ENCODE measurements at places on chromosomes 11 and 22. TPM values are rescaled to one million over a fixed set of nuclear protein-coding genes. Genes with fewer than 3 reads are reported as not detected.
A peak's percentile ranks its signal among the peaks of the same experiment; 100 is the strongest.

DNA sequence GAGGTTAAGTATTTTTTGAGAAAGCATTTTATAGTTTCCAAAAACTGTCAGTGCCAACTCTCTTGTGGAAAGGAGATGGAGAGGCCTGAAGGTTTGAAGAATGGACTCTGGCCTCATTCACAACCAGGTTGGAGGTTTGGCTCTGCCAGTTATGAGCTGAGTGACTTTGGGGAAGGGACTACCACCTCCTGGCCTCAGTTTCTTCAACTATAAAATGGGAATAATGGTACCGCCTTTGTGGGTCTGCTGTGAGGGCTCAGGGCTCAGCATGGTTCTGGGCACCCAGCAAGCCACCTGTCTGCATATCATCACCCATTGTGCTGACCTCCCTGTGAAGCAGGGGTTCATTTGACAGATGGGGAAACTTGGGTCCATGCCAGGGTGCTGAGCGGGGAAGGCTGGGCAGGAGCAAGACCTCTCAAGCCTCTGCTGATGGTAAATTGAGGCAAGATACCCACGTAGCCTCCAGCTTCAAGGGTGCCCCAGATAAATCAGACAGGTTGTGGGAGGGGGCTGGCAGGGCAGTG, 3.5 kb upstream of the LIF start:
- no peak for DNase-seq
- no peak overlapping the region for H3K27ac ChIP-seq
- H3K27me3 ChIP-seq, result peaks cover 41% of the 10 kb centered on the region
- H3K4me3 ChIP-seq, result no peak overlapping the region

Gene FAM180B
- total RNA-seq, result not detected

DNA sequence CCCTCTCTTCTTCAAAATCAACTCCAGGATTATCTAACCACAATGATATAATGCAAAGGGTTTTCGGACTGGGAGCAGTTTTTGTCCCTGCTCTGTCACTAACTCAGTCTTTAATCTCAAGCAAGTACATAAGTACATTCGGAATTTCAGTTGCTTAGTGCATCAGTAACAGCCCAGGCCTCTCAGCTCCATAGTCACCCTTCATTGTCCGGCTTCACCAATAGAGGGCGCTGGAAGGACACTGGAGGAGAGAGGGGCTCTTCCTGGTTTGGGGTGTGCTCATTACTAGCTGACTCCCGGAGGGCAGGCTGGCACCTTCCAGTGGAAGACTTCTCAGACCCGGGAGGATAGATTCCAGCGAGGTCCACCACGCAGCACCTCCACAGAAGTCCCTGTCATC, 90.4 kb upstream of the PDGFD start:
- H3K27me3 ChIP-seq, result no peaks in the 10 kb centered on the region
- no peak overlapping the region for H3K27ac ChIP-seq
- no peak overlapping the region for H3K4me3 ChIP-seq
- DNase-seq, result no peak
- H3K36me3 ChIP-seq, result no peaks in the 10 kb centered on the region

DNA sequence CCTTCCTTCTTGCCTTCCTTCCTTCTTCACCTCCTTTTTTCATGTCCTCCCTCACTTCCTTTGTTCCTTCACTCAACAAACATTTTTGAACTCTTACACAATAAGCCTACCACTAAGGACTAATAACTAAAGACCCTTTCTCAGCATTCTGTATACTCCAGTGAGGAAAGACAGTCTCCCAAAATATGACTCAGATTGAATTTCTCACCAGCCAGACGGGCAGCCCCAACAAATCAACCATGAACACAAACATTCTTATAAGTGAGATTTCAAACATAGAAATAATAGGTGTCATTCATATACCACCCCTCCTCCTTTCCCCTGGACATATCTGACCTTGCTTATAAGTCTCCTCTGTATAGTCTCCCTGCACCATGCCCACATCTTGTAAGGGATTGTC, 1079.7 kb downstream of the OPCML start:
- H3K27ac ChIP-seq, result no peak overlapping the region
- no peaks in the 10 kb centered on the region for H3K4me1 ChIP-seq
- H3K36me3 ChIP-seq, result no peaks in the 10 kb centered on the region
- H3K27me3 ChIP-seq, result no peaks in the 10 kb centered on the region

Gene MIAT
- 1.7 TPM for total RNA-seq

GRCh38 chr22:39292031-39292462, 27.4 kb downstream of the RPL3 start:
- peak overlapping the region; percentile 61 for H3K27ac ChIP-seq
- peaks cover 14% of the 10 kb centered on the region for H3K4me1 ChIP-seq
- H3K27me3 ChIP-seq, result peaks cover 5% of the 10 kb centered on the region
- DNase-seq, result no peak

DNA sequence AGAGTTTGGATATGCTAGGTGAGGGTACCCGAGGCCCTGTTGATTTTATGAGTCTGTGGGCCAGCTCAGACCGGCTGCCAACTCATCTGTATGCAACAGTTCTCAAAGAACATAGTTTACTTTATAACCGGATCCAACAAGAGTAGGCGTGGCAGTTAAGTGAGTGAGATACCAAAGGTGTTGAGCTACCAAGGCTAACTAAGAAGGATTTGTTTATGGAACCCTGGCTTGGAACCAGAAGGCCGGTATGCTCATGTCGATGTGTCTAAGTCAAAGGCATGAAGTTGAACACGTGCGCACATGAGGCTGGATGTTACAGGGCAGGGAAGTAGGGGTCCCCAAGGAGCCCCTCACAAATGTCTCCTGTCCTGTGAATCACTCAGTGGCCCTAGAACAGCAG, at the start of gene KCNJ1:
KCNJ1 (minus strand) TSS at position 20 of the 400 bp plus-strand sequence. CDS start 27,053 bp downstream, outside the sequence.
- DNase-seq, result no peak
- no peaks in the 10 kb centered on the region for H3K4me1 ChIP-seq
- H3K27me3 ChIP-seq, result no peaks in the 10 kb centered on the region

Gene LRRC75B
- 6.8 TPM for total RNA-seq

DNA sequence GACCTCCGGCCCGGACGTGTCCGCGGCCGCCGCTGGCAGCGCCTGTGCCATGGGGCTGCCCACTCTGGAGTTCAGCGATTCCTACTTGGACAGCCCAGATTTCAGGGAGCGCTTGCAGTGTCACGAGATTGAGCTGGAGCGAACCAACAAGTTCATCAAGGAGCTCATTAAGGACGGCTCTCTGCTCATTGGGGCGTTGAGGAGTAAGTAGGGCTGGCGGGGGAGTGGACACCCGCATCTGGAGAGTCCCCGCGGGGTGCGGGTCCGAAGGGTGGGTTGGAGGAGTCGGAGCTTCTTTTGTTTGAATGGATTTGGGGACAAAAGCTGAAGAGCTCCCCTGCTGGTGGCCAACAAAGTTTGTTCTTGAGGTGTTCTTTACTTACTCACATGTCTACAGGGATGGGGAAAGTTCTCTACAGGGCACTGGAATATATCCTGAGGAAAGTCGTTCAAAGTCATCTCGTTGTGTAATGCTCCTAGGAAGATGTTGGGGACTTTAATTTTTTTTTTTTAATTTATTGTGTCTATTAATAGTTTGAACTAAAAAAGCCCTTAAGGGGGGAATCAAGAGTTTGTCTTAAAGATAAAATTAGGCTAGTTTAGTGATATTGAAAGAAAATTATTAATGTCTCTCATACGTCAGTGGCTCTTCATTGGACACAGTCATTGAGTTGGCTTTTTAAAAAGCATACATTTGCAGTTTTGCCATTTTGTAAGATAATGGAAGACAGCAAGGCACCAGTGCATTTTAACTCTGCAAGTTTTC, 725 bp downstream of the ARHGAP42 start:
- no peaks in the 10 kb centered on the region for H3K27me3 ChIP-seq
- H3K4me1 ChIP-seq, result peaks cover 3% of the 10 kb centered on the region
- peak overlapping the region; percentile 64 for H3K27ac ChIP-seq
- H3K36me3 ChIP-seq, result no peaks in the 10 kb centered on the region
- peak overlapping the region; percentile 47 for H3K4me3 ChIP-seq

Gene TENM4
- 3.4 TPM for total RNA-seq

Gene OR51B5
- total RNA-seq, result 0.41 TPM

DNA sequence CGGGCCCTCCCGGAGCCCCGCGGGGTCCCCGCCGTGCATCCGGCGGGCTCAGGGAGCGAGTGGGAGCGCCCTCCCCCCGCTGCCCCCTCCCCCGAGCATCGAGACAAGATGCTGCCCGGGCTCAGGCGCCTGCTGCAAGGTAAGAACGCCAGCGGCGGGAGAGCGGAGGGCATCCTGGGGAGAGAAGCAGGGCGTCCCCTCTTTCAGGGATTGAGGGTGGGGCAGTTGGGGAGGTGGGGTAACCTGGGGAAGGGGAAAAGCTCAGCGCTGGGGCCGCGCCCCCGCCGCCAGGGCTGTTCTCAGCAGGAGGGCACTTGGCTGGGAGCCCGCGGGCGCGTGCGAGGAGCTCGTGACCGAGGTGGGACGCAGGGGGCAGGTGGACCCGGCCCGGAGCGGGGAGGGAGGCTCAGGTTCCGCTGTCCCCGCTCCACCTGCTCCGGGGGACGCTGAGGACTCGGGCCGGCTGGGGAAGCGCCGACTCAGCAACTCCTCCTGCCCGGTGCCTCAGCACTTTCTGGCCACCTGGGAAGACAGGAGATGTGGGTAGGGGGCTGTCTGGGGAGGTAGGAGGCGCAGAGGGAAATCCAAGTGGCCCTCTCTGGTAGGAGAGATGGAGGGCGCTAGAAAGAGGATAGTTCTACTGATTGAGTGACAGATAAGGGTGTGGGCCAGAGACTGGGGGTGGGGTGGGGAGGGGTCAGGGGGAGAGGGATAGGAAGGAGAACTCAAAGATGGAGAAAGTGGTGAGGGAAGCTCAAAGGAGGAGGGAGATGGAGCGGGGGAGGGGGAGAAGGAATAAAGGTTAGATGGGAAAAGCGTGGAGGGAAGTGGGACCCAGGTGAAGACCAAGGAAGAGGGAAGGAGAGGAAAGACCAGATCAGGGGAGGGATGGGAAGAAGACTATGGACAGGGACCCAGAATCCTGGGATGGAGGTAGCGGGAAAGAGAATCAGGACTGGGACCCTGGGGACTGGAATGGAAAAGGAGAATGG, 726 bp downstream of the RTN4RL2 start:
- H3K4me3 ChIP-seq, result peak overlapping the region; percentile 47
- H3K27me3 ChIP-seq, result peaks cover 57% of the 10 kb centered on the region
- peaks cover 44% of the 10 kb centered on the region for H3K4me1 ChIP-seq

DNA sequence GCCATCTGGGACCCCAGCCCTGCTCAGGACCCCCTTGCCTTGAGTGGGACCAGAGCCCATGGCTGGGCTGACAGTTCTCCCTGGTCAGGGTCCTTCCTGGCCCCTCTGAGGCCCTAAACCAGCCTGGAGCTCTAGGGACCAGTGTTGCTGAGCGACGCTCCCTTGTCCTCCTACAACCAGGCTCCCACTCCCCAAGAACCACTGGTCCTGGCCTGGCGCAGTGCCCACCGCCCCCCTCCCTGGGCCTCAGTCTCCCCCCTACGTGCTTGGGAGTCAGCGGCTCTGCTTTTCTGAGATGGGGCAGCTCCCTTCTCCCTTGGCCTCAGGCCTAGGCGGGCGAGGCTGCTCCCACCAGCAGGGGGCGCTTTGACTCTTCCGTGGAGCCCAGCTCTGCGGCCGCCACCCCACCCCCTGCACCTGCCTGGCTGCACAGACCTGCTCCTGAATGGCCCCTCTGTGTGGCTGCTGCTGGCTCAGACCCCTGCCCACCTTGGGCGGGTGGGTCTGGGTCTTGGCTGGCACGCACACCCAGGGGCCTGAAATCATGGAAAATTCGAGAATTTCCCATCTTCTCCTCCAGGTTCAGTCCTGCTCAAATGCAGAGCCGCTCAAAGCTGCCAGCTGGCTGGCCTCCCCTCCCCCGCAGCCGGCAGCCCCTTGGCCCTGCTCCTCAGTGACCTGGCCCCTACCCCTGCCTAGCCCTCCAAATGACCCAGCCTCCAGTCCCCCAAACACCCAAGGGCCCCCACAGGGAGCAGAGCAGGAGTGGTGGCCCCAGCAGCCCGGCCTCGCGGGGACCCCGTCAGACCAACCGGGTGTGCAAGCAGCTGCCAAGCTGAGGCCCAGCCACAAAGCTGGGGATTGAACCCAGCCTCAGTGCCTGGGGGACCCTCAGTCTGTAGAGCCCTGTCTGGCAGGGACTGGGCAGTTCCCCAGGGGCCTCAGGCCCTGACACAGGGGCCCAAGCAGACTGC, 9.1 kb downstream of the PRR33 start:
- no peak overlapping the region for H3K4me3 ChIP-seq
- H3K27ac ChIP-seq, result no peak overlapping the region
- no peaks in the 10 kb centered on the region for H3K27me3 ChIP-seq
- DNase-seq, result peak; percentile 82
- no peaks in the 10 kb centered on the region for H3K36me3 ChIP-seq
- H3K4me1 ChIP-seq, result peaks cover 25% of the 10 kb centered on the region

GRCh38 chr11:47388697-47389576, 10.6 kb upstream of the SPI1 start:
- peak overlapping the region; percentile 44 for H3K27ac ChIP-seq
- no peaks in the 10 kb centered on the region for H3K27me3 ChIP-seq
- DNase-seq, result no peak

DNA sequence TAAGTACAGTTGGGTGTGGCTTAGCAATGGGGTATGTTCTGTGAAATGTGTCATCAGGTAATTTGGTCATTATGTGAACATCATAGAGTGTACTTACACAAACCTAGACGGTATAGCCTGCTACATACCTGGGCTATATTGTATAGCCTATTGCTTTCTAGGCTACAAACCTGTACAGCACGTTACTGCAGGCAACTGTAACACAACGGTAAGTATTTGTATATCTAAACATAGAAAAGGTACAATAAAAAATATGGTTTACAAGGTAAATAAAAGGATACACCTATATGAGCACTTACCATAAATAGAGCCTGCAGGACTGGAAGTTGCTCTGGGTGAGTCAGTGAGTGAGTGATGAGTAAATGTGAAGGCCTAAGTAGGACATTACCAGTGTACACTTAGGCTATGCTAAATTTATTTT, 73.1 kb upstream of the GDPD4 start:
- no peak overlapping the region for H3K27ac ChIP-seq
- H3K4me1 ChIP-seq, result no peaks in the 10 kb centered on the region
- peaks cover 64% of the 10 kb centered on the region for H3K36me3 ChIP-seq
- no peaks in the 10 kb centered on the region for H3K27me3 ChIP-seq
- H3K4me3 ChIP-seq, result no peak overlapping the region

DNA sequence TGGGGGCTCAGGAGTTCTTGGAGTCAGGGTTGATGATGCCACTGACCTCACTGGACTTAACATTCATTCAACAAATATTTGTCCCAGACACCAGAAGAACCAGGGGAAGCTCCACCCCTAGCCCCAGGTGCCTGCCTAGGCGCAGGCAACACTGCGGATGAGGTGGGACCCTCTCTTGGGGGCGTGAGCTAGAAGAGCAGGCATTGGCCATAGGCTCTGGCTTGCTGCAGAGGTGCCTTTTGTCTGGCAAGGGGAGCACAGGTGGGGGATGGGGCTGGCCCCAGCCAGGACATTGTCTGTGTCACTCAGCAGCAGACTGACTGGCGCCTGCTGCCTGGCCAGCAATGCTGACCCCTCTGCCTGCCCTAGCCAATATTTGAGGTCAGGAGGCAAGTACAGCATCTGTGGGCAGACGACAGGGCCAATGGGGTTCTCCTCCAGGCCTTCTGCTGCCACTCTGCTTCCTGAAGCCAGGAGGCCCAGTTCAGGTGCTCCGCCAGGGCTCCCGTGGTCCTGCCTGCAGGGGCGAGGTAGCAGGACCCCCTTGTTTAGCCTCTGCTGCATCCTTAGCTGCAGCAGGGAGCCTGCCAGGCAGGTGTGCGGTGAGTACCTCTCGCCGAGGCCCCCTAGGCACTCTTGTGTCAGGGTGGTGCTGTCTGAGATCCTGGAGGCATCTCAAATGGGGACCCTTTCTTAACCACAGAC, 4.0 kb downstream of the LINC01488 start:
- H3K4me1 ChIP-seq, result no peaks in the 10 kb centered on the region
- H3K27me3 ChIP-seq, result no peaks in the 10 kb centered on the region
- no peak overlapping the region for H3K27ac ChIP-seq
- H3K36me3 ChIP-seq, result no peaks in the 10 kb centered on the region

Gene UBQLNL
- total RNA-seq, result 0.67 TPM

Gene MRE11
- 20.8 TPM for total RNA-seq

- H3K36me3 ChIP-seq, result peaks cover 21% of the 10 kb centered on the region
- H3K4me3 ChIP-seq, result no peak overlapping the region
- H3K4me1 ChIP-seq, result peaks cover 68% of the 10 kb centered on the region
- H3K27me3 ChIP-seq, result no peaks in the 10 kb centered on the region
- H3K27ac ChIP-seq, result peak overlapping the region; percentile 87
Measured at GRCh38 chr22:36375071-36375980, 12.4 kb downstream of the MYH9 start.
